K562 (cell line): ENCODE measurements at places on chromosomes 7 and 10.

- no peak for DNase-seq
Measured at GRCh38 chr7:315516-316265, 25.7 kb downstream of the FOXL3 start.

DNA sequence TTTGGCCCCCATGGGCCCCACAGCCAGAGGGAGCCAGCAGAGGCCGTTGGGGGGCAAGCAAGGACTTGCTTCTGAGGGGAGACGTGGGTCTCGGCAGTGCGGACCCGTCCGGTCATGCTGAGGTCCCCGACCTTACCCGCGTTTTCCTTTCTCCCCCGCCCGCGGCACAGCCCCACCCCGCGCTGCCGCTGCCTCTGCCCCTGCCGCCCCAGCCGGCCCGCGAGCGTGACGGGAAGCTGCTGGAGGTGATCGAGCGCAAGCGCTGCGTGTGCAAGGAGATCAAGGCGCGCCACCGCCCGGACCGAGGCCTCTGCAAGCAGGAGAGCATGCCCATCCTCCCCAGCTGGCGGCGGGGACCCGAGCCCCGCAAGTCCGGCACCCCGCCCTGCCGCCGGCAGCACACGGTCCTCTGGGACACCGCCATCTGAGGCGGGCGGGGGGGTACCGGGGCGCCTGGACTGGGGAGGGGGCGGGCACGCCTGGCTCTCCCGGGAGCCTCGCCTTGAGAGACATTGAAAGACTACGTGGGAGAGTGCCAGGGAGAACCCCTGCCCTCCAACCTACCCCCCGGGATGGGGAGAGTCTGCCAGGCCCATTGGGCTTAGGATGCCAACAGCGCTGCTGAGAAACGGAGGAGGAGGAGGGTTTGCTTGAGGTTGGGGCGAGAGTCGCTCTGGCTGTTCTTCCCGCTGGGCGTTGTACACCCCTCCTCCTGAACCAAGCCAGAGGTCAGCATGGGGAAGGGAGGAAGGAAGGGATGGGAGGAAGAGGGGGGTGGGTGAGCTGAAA lies 9.9 kb downstream of the NYAP1 start:
- peak; percentile 69 for DNase-seq

GRCh38 chr10:103849212-103849877 lies 6.0 kb downstream of the SH3PXD2A start:
- no peak for DNase-seq

- no peak for DNase-seq
Measured at GRCh38 chr10:122955892-122956291, 1.9 kb upstream of the C10orf88 start.

DNA sequence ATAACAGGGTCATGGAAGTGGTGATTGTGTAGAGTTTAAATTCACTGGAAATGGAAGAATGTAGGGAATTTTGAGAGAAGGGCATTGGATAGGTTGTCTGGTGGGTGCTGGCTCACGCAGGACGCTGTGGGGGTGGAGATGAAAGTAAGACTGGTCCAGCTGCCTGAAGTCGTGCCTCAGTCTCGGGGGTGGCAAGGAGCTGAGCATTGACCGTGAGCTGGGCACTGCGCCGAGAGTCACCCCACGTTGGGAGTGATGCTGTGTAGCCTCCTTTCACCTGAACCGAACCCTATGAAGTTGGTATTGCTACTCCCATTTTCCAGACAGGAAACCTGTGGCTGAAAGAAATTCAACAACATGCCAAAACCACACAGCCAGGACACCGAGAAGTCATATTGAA lies 99.2 kb downstream of the ACTR3B start:
- no peak for DNase-seq

DNA sequence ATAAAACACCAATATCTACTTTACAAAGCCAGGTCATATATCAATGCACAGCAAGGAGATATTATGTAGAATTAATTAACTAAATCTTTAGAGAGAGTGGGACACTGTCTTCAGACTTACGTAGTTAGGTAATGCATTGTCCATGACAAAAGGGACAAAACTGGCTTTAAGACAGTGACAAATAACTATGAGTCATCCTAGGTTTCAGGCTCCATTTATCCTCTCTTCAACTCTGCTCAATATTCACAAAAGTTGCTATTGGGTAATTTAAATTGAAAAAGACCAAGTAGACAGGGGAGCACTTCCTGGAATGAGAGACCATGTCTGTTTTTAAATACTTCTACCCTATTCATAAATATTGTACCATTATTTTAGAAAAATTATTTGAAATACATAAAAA lies 464.5 kb downstream of the ARL4A start:
- DNase-seq = peak; percentile 23

DNA sequence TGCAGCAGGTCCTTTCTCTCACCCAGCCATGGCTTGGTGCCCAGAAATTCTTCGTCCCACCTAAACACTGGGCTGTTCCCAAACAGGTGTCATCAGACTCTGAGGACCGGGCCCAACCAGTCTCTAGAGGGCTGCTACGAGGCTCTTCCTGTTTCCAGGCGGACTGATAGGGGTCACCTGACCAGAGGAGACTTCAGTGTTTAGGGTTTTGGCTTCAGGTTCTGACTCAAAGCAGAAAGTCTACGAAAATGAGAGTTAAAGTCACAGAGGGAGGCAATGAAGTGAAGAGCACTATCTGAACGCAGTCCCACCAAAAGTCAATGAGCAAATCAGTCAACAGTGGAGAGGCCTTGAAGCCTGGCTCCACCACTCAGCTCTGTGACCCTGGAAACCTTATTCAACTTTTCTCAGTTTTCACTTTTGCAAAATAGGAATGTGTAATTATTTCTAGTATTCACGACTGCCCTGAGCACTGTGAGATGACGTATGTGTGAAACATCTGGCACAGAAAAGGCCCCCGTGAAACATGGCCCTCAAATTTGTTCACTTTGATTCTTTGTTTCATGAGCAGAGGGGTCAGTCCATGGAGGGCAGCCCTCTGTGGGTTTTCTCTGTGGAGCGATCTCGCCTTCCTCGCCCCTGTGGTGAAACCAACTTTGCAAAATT lies 189.9 kb upstream of the PDE1C start:
- no peak for DNase-seq

DNA sequence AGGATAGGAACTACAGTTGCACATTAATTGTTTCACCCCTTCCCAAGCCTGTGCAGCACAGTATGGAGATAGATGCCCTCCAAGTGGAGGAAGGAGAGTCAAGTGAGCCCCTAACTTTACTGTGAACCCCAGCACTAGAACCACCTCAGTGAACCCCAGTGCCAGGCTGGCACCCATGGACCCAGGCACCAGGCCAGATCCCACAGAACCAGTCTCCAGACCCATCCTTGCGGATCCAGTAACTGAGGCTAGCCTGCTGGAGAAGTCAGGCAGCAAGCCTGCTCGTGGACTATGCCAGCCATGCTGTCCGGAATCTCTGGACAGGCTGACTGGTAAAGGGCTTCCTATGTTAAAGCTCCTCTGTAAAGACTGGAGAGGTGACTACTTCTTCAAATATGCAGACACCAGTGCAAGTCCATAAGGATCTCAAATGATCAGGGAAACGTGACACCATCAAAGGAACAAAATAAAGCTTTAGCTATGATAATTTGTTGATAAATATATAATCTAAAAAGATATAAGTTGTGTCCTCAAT lies 27.7 kb downstream of the SHOC2 start:
- DNase-seq = no peak

DNA sequence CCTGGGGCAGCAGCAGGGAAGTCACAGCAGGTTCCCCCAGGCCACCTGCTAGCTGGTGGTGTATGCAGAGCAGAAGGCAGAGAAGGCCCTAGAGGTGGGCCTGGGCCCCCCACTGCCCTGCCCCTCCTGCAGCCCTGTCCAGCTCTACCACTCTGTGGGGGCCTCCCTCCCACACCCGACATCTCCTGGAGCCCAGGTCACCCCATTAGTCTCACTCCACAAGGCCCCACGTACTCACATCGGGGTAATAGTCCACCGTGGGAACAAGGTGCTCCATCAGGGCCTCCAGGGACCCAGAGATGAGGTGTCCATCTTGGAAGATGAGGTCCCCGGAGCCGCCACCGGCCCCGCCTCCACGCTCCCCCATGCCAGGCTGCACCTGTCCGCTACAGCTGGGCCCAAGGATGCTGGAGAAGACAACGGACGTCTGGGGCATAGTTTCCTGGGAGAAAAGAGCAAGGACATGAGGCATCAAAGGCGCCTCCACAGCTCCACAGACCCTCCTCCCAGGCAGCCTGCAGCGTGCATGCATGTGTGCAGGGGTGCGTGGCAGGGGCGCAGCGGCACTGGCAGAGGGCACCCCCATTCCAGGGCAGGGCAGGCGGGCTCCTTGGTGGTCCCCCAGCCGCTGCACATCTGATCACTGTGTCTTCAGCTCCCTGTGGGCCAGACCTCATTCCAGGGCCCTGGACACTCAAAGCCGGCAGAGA lies 61.0 kb downstream of the RASGEF1A start:
- DNase-seq = no peak

DNA sequence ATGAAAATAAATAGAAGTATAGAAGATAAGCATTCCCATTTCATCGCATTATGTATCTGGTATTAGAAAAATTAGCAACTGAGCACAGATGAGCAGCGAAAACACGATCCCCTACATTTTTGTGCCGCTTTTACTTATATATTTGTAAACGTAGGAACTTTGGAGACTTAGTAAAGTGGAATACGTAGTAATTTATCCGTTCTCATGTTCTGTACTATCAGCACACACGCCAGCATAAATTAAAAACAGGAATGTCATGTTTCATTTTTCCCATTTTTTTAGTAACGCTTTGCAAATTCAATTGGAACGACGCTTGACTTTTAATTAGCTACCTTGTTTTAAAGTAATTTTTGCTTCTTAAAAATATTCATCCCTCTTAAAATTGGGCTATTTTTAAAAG lies 2.4 kb downstream of the ZNRF2 start:
- no peak for DNase-seq

- peak; percentile 90 for DNase-seq
Measured at GRCh38 chr10:97318772-97319651, at the start of gene FRAT1. Gene FRAT1 (plus strand): TSS chr10:97319271. CDS start chr10:97319454, 183 bp downstream.

- no peak for DNase-seq
Measured at GRCh38 chr7:80609751-80610150, 28.7 kb upstream of the CD36 start.

- DNase-seq = no peak
Measured at GRCh38 chr10:28307267-28307666, 4.4 kb upstream of the MPP7 start.

- no peak for DNase-seq
Measured at GRCh38 chr7:43749383-43749940, 9.0 kb upstream of the BLVRA start.

DNA sequence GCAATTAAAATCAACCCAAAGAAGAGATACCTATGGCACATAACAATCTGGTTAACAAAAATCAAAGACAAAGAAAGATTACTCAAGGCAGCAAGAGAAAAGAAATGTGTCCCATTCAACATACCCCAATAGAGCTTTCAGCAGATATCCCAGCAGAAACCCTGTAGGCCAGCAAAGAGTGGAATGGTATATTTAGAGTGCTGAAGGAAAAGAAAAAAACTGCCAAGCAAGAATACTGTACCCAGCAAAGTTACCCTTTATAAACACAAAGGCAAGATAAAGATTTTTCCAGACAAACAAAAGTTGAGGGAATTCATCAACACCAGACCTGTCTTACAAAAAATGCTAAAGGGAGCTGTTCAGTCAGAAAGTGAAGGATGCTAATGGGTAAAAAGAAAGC lies 131.6 kb downstream of the TPST1 start:
- no peak for DNase-seq

GRCh38 chr10:129440247-129440646 lies 26.8 kb upstream of the MGMT start:
- no peak for DNase-seq

DNA sequence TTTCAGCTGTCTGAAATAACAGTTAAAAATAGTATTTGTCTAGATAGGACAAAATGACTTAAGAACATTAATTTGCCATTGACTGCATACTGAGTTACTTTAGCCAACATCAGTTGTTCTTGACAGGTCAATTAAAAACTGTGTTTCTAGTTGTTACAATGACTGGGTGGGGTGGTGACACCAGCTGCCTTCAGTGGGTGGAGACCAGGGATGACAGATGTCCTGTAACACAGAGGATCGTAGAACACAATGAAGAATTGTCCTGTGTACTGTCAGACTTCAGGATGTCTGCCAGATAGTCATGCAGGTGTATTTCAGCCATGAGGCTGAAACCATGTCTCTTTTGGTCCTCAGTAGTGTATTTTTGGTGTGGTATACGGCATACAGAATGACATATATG lies 24.4 kb downstream of the TRUB1 start:
- no peak for DNase-seq

- no peak for DNase-seq
Measured at GRCh38 chr10:111113961-111114757, 37.3 kb downstream of the ADRA2A start.

- DNase-seq = no peak
Measured at GRCh38 chr10:126006906-126007305, 110.5 kb downstream of the FANK1 start.

DNA sequence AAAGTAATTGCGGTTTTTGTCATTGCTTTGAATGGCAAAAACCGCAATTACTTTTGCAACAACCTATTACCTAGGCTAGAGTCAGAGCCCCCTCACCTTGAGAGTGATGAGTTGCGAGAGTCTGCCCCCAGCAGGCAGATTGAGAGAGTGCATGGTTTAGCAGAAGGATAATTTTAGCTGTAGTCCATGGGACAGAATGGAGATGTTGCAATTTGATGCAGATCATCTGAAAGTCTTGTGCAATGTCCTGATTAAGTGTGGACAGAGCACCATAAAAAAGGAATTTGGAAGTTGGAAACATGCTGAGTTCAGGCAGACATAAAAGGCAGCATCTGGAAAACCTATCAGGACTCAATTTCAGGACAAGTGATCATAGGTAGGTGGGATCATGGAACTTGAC lies 48.7 kb downstream of the GPR141 start:
- DNase-seq = peak; percentile 30

DNA sequence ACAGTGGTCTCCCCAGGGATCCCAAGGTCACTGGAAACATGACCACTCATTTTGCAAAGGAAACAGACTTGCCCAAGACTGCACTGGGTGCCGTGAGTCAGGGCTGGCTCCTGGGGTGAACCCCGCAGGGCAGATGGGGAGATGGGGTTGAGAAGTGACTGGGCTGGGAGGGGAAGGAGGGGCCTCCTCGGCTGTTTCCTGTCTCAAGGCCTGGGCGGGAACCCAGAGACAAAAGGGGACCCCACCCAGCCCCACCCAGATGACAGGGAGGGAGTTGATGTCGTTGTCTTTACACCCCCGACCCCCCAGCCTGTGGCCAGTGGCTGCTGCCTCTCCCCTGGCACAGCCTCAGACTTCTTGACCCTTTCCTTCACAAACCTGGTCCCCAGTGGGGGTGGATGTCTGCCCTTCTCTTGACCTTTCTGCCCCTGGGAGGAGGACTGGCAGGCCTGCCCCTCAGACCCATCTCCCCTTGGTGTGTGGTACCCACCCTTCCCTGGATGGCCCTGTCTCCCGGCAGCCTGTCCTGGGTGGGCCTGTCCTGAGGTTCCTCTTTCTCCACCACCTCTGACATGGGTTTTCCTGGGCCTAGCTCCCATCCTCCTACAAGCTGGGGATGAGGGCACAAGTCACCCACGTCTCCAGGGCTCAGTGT lies 1.4 kb downstream of the MYO1G start:
- peak; percentile 46 for DNase-seq

- no peak for DNase-seq
Measured at GRCh38 chr10:51894771-51895578, 195.6 kb upstream of the CSTF2T start.
